Stimulated activated CD8-positive, alpha-beta memory T cell treated with anti-CD3 and anti-CD28 coated beads, Interleukin-2, amount 100 ng/mL, for 48 hours (primary cell): ENCODE measurements at places on chromosomes 3 and 15.

DNA sequence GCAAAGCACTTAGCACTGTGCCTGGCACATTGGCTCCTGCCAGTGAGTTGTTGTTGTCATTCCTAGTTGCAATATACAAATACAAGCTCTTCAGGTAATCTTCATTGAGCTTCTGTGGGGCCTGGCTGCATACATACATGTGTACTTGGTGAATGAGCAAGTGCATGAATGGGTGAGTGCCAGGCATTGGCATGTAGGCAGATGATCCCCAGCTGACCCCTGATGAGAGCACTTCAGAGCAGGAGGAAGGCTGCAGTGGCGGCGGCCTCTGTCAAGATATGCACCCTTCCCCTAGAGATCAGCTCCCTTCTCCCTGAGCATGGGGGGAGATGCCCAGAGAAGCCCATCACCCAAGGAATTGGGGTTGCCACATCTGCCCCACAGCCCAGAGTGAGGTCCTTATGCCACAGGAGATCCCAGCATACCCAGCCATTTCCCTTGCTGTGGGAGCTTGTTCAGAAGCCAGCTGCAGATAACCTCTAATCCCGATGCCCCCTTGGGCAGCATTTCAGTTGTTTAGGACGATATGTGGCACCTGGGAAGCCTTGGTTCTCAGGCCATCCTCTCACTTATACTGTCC is 8.8 kb downstream of the CACNA2D3 start:
- DNase-seq: no peak

- no peak for DNase-seq
Measured at GRCh38 chr3:196634224-196634623, 5.3 kb upstream of the NRROS start.

DNA sequence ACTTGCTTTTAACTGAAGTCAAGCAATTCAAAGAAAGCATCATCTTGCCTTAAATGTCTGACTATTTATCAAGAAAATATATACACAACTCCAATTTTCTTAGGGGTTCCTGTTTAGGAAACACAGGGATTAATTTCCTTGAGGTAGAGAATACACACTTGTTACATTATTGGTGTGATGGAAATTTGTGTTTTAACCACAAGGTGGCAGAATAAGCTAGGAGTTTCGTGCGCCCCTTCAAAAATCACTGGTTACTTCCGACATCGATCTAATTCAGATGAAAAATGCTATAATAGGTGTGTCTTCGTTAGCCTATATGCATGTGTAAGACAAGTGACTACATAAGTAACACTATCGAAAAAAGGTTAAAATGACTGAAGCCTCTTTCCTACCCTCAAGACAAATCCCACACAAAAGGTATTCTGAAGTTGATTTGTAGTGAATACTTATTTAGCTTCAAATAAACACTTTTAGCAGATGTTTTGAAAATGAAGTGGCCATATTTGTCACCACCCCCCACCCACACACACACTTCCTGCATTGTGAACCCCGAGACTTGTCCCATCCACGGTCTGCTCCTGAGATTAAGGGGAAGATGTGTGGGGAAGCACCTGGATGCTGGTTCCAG is 246.5 kb downstream of the ROBO1 start:
- DNase-seq: no peak

DNA sequence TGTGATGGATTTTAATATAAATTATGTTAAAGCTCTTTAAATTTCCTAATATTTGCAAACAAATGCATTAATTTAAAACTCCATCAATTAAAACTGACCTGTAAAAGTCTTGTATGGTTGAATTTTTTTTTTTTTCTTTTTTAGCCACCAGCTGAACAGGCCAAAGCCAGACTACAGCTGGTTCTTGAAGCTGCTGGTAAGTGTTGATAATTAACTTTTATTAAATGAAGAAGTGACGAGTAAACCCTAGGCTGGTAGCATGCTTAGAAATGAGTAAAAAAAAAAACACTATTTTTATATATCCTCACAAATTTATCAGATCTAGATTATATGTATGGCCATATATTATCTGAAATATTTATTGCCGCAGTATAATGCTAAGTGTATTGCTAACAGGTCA is 216.3 kb upstream of the MLF1 start:
- DNase-seq: no peak

GRCh38 chr15:94119923-94120775 is 111.2 kb upstream of the MCTP2 start:
- no peak for DNase-seq

- DNase-seq: no peak
Measured at GRCh38 chr3:114953800-114954199, 193.3 kb downstream of the ZBTB20 start.

DNA sequence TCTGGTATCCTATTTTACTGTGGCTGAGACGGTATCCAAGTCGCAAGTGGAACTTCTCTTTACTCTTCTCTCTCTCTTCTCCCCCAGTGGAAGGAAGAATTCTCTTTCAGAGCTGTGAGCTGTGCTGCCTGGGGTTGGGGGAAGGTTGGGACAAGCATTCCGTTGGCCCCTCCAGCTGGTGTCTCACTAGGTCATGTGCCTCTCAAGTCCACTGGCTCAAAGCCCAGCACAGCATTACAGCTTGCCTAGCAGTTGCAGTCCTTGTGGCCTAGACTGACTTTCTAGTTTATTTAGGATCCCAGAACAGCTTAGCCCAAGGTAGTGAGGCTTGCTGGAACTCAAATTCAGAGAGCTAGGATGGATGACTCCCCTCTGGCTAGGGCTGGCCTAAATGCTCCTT is 76.1 kb upstream of the SPATA16 start:
- DNase-seq: no peak

- no peak for DNase-seq
Measured at GRCh38 chr3:160106905-160107861, 118.0 kb upstream of the C3orf80 start.

GRCh38 chr3:65245133-65246063 is 557.6 kb upstream of the ADAMTS9 start:
- no peak for DNase-seq

DNA sequence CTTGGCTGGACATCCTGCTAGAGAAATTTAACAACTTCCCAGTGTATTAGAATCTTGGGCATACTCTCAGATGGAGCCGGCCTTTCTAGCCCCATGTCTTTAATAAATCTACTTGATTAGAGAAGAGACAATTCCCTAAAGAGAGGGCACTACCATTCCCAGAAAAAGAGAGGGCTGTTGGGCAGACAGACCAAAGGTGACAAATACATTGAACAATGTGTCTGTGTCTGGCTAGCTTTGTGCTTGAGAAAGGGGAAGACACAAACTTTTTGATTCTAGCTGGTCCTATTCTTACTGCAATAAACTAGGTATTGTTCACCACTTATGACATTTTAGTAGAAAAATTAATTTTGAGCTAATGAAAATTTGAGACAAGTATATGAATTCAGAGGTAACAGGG is 57.7 kb downstream of the DUT start:
- DNase-seq: no peak

- DNase-seq: no peak
Measured at GRCh38 chr3:138732456-138732855, 102.3 kb downstream of the PIK3CB start.

DNA sequence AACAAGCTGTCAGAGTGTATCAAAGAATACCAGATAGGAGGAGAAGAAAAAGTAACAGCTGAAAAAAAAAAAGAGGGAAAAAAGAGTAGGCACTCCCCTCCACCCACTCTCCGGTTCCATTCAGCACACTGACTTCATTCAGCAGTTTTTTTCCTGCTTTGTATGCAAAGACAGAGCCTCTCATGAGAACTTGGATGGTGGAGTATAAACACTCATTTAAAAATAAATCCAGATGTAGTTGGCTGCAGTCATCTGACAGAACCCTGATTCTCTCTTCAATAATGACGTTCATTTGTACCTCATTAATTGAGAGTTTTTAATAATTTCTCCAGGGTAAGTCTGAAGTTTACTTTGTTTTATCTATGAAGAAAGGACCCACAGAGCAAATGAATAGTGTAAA is 81.0 kb downstream of the TMEM108 start:
- DNase-seq: no peak

DNA sequence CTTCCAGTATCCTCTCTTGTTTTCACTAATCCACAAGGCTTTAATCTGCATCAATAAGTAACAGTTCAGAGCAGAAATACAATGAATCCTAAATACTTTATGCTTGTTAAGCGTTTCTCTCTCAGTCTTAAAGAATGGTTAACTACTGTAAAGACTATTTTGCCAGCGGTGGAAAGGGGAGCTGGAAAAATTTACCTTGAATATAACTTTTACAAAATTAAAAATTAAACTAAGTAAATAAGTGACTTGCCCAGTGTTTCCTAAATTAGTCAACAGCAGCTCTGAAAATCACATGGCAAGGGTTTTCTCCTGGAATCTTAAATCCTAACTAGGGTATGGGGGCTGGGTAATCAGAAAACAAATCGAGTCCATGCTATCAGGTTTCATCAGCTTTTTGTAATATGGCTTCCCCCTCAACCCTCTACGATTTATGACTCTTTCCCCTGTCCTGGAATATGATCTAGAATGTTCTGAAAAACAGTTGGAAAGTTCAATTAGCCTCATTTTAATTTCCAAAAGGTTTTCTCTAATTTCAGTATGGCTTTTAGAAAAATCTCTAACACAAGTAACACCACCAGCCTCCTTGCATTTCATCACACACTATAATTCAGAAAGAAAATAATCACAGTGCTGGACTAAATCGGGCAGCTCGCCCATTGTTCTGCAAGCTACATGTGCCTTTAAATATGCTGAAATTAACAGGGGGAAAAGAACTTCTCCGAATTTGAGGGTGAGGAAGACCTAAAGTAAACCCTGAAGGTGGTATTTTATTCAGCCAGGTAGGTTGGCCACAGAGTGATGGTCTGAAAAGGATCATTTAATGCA is 133.5 kb downstream of the ADAMTS9 start:
- DNase-seq: no peak
